ENCODE measurements at places on chromosomes 2 and 18.
A peak's percentile ranks its signal among the peaks of the same experiment; 100 is the strongest.

DNA sequence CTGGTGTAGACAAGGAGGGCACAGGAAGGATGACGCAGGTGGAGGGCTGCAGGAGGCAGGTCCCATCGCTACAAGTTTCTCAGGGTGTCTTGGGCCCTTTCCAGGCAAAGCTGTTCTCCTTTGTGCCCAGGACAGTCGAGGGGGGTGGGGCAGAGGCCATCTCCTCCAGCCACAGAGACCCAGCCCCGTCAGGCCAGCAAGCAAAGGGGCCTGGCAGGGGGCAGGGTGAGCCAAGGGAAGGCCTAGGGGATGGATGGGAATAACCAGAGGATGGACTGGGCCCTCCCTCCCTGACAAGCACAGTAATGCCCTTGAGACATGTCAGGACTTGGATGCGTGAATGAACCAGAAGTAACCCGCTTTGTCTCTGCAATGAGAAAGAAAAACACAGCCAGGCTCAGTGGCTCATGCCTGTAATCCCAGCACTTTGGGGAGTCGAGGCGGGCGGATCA lies 6.3 kb downstream of the TCF23 start:
- DNase-seq, result no peak

- DNase-seq, result no peak
Observed at GRCh38 chr2:188966728-188967440, 7.3 kb upstream of the COL3A1 start.

GRCh38 chr18:57649556-57650500 lies 28.2 kb upstream of the NARS1 start:
- peak; percentile 88 for DNase-seq

GRCh38 chr2:21175895-21176646 lies 52.3 kb downstream of the TDRD15 start:
- DNase-seq, result peak; percentile 16

GRCh38 chr18:66316701-66317100 lies 287.2 kb downstream of the CDH19 start:
- no peak for DNase-seq

GRCh38 chr18:75247611-75248421 lies 37.2 kb downstream of the TSHZ1 start:
- peak; percentile 18 for DNase-seq

GRCh38 chr2:230922951-230923717 lies 1.9 kb downstream of the GPR55 start:
- DNase-seq, result no peak

- DNase-seq, result no peak
Observed at GRCh38 chr2:7886666-7887065, 795.2 kb upstream of the ID2 start.

GRCh38 chr2:33503002-33503401 lies 26.6 kb downstream of the RASGRP3 start:
- DNase-seq, result no peak

DNA sequence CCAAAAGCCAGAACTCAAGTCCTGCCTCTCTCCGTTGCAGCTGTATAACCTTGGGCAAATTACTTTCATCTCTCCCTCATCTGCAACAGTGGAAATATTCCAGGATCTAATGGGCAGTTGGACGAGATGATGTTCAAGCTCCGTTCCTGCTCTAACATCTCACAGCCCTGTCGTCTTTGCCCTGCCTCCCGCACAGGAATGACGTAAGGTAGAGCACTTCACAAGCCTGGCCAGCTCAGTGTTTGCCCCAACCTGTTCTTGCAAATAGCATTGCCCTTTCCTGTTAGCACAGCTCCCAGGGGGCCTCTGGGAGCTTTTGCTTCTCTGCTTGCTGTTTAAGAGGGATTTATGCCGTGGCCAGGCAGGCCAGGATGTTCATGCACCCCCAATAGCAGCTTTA lies 107.9 kb downstream of the KLHL29 start:
- no peak for DNase-seq

DNA sequence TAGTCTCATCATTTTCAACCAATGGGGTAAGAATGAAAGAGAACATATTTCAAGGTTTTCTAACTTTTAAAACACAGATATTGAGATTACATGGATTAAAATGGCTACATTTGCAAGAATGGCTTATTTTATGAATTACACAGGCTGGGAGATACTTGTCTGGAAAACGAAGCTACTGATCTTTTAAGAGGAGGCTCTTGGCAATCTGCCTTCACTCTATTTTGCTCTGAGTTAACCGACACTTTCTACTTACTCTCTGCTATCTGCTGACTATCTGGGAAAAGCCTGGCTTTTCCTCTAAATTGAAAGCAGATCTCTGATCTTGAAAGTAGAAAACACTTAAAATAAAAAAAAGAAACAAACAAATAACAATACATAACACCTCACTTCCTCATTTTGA lies 325.4 kb upstream of the LINC00305 start:
- no peak for DNase-seq

- no peak for DNase-seq
Observed at GRCh38 chr2:123080331-123080730, 944.8 kb upstream of the CNTNAP5 start.

- no peak for DNase-seq
Observed at GRCh38 chr2:134391751-134392160, 137.9 kb downstream of the MGAT5 start.

DNA sequence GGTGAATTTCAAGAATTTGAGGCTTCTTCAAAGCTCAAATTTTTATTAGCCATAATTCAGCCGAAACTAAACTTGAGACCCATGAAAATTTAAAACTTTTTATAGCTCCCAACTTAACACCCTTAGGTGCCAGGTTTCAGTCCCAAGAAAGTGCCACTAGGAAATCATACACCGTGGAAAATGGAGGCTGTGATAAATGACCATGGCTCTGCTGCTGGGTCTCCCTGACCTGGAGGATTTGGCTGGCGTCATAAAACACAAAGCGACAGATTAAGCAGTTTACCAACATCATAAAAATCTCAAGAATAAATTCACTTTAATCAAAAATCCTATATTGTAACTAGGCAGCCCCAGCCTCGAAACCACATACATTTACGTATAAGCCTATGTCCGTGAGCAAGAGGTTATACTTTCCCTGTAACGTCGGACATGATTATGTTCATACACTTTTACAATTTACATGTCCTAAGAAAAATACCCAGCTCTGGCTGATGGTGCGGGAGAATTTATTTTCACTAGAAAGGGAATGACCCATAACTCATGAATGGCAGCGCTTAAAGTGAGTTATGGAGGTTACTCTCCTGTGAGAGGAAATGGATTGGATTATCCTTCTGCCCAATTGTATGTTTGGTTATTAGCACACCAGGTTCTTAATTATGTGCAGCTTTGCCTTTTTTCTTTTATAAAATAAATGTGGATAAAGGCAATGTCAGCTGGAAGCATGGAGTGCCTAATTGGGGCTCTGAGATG lies 329.4 kb downstream of the AGPS start:
- DNase-seq, result no peak

GRCh38 chr2:108719149-108720044 lies at the start of gene RANBP2:
TSS of gene RANBP2 (plus strand) at chr2:108719482. CDS start at chr2:108719607, 125 bp downstream.
- DNase-seq, result peak; percentile 99

DNA sequence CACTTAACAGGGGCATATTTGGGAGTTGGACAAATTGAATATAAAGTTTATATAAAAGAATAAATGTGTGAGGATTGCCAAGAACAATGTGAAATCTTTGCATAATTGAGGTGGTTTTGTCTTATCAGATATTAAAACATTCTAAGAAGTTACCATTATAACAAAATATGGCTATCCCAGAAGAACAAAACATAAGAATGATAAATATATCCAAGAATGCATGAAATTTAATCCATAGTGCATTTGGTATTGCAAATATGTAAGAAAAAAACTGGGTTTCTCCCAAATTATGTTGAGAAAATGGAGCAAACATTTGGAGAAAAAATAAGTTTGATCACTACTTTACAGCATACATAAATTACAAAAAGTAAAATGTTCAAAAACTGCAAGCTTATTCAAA lies 562.4 kb downstream of the RNF144A start:
- no peak for DNase-seq

DNA sequence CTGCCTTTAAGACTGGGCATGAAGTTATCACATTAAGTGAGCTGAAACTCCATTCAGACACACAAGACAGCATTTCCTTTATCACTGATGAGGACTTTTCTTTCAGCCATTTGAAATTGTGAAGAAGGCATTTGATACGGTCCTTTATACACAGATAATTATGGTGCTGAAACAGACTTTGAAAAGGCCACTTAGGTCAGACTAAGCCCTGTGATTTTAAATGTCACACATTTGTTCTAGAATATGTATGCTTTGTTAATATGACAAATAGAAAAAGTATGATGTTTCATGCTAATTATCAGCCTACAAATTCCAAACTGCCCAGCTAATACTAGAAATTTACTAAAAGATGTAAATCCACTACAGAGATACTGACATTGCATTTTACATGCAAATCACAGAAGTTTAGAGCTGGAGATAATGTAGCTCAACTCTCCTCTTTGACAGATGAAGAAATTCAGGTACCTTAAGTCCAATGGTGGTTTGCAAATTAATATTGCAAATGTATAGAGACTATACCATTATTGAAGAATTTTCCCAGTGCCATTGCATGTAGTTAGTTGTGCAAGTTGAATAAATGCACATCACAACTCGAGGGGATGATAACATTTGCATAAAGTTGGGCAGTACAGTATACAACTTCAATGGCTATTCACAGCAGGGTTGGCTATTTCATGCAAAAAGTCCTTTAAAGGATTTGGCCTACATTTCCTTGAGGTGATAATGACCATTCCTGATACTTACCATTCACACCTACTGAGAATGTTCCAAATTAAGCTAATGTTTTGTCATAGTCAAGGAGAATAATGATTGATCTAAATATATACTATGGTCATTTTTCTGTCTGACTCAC lies 175.2 kb downstream of the UPP2 start:
- no peak for DNase-seq

GRCh38 chr2:119122663-119123062 lies 35.9 kb downstream of the C1QL2 start:
- no peak for DNase-seq

- DNase-seq, result no peak
Observed at GRCh38 chr18:61859113-61859512, 33.7 kb downstream of the RNF152 start.

DNA sequence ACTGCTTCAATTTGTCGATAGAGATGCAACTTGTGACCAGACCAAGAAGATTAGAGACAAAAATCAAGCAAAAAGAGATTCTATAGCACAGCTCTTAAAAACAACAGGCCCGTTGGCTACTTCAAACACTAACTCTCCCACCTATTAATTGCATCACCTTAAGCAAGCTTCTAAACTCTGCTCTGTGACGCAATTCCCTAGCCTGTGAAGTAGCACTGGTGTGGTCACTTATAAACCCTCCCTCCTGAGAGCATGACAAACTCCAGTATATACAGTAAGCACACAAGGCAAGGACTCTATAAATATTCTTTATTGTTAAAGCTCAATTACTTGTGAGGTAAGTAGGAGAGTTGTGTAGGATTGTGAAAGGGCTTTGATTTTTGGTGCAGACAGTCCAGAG lies 72.3 kb downstream of the CMPK2 start:
- DNase-seq, result no peak

DNA sequence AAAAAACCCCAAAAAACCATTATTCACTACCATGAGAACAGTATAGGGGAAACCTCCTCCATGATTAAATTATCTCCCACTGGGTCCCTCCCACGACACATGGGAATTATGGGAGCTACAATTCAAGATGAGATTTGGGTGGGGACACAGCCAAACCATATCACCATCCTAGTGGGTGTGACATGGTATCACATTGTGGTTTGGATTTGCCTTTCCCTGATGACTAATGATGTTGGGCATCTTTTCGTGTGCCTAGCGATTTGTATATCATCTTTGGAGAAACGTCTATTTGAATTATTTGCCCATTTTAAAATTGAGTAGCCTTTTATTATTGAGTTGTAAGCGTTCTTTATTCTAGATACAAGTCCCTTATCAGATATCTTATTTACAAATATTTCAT lies 8.7 kb upstream of the ASAP2 start:
- DNase-seq, result no peak

DNA sequence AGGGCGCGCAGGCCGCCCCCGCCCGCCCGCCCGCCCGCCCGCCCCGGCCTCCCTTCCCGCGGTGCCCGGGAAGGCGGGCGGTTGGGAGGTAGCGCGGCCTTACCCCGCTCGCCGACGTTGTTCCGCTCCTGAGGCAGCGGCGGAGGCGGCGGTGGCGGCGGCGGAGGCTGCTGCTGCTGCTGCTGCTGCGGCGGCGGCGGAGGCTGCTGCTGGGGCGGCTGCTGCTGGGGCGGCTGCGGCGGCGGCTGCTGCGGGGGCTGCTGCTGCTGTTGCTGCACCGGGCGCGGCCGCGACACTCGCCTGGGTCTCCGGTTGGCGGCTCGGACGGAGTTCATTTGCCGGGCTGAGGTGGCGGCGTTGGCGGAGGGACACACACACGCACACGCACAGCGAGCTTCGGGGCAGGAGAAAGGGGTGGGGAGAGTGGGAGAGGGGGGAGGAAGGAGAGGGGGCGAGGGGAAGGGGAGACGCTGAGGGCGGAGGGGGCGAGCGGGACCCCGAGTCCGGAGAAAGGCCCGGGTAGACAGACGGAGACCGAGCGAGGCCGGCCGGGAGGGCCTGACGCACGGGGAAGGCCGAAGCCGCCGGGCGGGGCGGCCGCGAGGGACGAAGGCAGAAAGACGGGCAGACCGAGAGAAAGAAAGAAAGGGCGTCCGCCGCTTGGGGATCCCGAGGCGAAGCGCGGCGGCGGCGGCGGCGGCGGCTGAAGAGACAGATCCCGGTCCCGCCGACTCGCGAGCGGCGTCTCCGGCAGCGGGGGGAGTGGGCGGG lies 727 bp downstream of the FBXO11 start:
- DNase-seq, result peak; percentile 89

DNA sequence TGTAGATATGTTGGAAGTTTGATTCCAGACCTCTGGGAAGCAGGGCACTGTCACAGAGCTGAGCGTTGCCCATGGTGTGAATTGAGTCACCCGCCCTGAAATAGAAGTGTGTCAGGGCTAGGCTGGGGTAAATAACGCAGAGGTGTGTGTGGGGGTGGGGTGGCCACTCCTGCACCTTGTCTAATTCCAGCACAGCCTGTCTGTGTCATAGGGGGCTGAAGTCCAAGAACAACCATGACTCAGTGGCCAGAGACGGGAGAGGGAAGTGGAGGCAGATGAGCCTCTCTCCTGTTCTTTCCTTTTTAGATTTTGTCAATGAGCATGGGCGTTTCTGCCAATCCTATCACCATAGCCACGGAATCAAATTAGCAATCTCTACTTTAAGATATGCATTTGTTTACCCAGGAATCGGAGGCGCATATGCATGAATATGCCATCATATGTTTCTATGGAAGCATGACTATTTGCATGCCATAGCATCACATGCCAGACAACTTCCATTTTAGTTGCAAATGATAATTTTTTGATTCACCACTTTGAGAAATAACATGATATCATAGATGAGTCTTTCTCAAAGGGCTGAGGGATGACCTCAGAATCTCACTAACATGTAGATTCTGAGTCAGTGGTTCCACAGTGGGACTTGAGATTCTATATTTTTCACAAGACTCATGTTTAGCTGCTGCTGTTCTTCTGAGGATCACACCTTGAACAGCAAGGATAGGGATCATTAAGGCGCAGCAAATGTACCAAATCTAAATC lies 852.9 kb downstream of the DCDC2C start:
- DNase-seq, result no peak

DNA sequence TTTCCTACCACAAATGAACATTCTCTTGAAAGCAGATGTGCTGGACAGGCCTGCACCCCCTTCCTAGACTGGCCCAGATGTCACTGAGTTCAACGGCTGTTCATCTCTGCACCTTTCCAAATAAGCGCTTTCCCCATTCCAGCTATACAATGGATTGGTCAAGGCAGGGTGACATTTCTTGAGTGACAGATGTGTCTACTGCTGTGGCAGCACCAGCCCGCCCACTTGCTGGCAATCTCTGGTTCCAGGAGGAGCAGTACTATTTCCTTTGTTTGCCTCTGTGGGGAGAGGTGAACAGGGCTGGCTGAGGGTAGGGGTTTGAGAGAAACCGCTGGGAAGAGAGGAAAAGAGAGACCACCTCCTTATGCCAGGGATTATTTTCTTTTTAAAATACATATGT lies 269.5 kb upstream of the POU3F3 start:
- no peak for DNase-seq
